Activated naive CD4-positive, alpha-beta T cell treated with anti-CD3 and anti-CD28 coated beads, Interleukin-2, amount 50 U/mL, for 72 hours (primary cell): ENCODE measurements at places on chromosomes 1 and 21. TPM values are rescaled to one million over a fixed set of nuclear protein-coding genes. Genes with fewer than 3 reads are reported as not detected.

GRCh38 chr1:205610036-205610435 lies 21.8 kb downstream of the ELK4 start:
- no peak for DNase-seq

DNA sequence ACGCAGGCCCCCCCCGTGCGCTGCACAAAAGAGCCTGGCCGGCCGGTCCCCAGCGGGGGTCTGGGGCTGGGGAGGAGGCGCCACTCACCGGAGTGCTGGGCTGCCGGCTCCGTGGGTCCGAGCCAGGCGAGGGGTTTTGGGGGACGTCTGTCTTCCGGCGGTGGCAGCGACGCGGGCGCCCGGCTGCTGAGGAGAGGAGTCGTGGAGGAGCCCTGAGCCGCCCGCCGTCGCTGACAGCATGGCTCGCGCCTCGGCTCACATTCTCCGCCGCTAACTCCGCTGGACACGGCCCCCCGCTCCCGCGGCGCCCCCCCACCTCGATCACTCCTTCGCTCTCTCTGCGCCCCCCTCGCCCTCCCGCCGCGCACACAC lies 649 bp downstream of the AHDC1 start:
- DNase-seq, result no peak

DNA sequence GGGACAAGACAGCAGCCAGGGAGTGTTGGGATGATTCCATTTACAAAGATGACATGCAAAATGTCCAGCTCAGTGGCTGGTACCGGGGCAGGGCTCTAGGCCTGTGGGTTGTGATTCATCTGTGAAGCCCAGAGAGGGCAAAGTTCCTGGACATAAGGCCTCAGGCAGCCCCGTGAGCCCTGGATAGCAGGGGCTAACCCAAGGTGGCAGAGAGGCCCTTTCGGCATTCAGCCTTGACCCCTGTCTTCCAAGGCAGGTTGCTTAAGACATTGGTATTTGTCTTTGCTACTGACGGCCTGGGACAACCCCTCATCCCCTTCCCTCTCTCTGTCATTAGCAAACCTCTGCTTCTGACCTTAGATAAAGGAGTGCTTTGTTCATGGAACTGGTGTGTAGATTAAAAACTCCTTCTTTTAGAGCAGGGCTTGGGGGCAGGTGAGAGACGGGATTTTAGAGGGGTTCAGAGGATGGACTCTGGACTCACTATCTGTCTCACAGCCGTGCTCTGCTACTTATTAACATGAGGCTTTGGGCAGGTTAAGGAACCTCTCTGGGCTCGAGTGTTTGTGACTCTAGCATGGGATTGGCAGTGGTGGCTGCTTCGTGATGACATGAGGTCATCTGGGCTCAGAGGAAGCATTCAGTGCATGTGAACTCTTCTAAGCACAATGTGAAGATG lies 36.3 kb downstream of the TMEM51 start:
- DNase-seq, result no peak

DNA sequence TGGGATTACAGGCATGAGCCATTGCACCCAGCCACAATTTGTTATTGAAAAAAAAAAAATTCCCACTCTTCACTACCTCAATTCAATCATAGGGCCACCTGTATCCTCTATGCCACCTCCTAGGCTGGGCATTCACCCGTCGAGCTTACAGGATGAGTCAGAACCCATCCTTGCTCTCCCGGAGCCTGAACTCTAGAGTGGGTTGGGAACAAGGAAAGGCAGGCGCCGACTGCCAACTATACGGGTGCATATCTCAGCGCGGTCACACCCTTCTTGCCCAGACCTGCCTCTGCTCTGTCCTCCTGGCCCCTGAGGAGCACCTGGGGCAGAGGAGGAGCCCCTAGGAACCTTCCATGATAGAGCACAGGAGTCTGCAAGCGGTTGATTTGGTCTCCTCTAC lies 21.4 kb upstream of the LBR start:
- no peak for DNase-seq

DNA sequence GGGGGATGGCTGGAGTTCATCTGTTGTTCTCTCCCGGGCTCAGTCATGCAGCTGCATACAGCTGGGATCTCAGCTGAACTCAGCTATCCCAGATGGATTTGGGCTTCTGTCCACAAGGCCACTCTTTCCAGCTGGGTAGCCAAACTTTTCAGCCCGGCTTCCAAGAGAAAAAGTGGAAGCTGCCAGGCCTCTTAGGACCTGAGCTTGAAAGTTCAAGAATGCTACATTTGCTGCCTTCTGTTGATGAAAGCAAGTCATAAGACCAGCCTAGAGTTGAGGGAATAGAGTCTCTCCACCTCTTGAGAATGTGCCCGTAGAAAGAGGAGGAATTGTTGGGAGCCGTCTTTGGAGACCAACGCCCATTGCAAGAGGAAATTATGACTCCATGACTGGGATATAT lies 95.3 kb downstream of the C1orf21 start:
- no peak for DNase-seq

GRCh38 chr21:31597683-31598082 lies 61.8 kb upstream of the SOD1 start:
- DNase-seq, result no peak

GRCh38 chr1:236688705-236689104 lies 2.4 kb downstream of the ACTN2 start:
- no peak for DNase-seq

DNA sequence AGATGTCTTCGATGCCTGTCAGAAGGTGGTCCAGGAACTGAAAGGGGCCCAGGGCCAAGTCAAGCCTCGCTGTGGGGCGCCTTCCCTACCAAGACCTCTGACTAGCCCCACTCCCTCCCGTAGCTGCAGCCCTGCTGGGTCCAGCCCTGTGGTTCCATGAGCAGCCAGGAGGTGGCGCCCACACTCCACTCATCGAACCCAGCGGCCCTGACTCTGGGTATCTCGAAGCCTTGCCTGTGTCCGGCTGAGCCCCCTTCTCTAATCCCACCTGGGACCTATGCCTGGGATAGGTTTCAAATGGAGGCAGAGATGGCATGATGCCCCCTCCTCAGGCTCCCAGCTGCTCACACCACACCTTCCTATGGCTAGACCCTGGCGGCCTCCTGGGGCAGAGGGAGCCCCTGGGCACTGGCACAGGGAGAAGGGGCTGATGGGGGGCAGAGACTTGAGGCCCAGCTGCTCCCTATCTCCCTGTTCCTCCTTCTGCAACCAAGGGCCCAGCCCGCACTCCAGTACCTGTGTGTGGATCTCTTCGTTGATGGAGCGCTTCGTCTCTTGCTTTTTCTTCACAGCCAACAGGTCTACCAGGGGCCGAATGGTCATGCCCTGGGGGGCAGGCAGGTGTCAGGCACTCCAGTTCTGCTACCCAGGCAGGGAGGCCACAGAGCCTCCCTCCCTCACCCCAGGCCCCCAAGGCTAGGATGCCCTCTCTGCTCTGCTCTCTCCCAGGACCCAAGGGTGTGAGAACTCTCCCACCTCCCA lies 52.0 kb downstream of the SLC9A1 start:
- DNase-seq, result peak; percentile 75

DNA sequence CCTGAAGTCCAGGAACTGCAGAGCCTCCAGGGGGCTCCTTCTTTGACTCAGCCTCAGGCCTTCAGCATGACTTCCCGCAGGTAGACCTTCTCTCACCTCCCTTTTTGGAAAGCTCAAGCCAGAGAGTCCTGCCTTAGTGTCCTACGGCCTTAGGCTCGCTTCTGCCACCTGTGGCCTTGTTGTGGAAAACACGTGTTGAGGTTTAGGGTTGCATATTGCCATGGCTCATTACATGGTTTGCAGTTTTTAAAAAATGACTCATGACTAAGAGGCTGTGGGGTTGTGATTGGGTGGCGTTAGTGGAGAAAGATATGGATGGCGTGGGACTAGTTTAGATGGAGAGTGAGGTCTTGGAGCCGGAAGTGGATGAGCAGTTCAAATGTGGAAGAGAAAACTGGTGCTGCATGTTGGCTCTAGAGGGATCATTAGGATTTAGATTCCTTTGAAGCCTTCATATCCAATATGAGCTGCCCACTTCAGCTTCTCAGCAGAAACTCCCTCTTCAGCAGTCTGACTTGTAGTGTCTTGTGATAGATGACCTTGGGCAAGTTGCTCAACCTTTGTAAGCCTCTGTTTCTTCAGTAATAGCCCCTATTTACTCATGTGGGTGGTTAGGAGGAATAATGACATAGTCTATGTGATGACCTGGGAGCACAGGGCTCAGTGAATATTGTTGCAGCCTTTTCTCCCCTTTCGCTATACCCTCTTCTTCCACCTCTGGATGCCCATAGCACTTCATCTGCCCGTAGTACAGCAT lies 6.5 kb upstream of the FGGY start:
- peak; percentile 21 for DNase-seq

GRCh38 chr1:6347641-6348487 lies 45.7 kb downstream of the ACOT7 start:
- DNase-seq, result peak; percentile 73

DNA sequence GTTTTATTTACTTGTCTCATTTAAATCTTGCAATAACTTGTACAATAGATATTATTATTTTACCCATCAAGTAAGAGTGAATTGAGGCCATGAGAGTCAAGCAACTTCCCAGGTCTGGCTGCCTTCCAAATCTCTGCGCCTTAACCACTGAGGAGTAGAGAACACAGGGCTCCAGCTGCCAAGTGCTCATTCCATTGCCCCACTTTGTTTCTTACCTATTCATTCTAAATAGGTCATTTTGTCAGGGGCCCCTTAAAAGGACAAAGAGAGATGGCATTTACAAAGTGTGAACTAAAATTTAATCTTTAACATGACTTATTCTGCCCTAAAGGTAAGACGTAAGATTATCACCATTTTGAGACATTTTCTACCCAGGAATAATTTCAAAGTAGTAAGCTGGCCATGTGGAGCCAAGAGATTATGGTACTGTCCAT lies 3.5 kb downstream of the PPP1R15B start:
- DNase-seq, result no peak

- DNase-seq, result no peak
Observed at GRCh38 chr21:29149808-29150425, 19.5 kb downstream of the MAP3K7CL start.

GRCh38 chr1:237170149-237170548 lies 128.2 kb downstream of the RYR2 start:
- DNase-seq, result no peak

DNA sequence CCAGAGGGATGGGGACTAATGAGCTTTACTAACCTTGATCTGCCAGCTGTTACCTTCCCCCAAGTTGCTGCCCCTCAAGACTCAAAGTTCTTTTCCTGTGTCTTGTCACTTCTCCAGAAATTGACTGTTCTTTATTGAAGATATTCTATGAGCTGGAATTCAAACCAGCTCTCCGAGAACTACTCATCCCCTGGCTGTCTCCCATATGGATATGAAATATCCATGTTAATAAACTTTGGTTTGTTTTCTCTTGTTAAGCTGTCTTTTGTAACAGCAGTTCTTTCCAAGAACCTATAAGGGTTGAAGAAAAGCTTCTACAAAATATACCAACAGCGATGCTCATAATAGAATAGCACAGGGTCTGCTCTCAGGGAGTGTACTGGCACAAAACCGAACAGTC lies 77.0 kb downstream of the CAMK2N1 start:
- DNase-seq, result no peak

DNA sequence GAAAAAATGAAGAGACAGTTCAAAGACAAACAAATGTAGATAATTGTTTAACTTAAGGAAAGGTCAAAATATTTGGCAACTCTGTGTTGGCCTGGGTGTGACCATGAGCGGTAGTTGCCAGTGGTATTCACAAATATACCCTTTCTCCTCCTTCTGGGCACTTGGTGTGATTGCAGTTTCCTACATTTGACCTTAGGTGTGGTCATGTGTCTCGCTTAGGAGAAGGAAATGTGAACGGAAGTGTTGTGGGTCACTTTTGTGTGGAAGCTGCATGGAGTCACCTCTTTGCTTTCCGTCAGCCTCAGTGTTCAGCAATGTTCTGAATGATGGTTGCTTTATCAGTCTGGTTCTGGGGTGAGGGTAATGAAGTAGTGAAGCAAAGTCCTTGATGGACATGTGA lies 3.4 kb upstream of the PCSK9 start:
- DNase-seq, result no peak

The B3GALT2 gene
- total RNA-seq, result not detected

The RGS8 gene
- not detected for total RNA-seq
